Left cardiac atrium (tissue), 4 donors: ENCODE measurements at places on chromosomes 4 and X. TPM values are rescaled to one million over a fixed set of nuclear protein-coding genes. Genes with fewer than 3 reads are reported as not detected.

GRCh38 chrX:43655151-43656004 lies 721 bp upstream of the MAOA start:
- peak; percentile 40 for DNase-seq

DNA sequence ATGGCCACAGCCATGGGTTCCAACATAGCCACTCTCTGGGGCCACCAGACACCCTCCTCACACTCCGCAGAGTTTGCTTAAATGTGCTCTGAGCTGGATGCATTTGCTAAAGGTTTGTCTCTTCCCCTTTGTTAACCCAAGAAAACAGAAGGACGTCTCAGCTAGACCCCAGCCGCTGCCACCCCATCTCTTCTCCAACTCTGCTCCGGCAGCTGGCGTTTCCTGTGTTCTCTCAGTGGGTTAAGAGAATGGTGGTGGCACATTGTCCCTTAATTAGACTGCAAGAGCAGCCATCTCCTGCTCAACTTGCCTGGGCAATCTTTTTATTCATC lies 43.7 kb upstream of the FAM9C start:
- DNase-seq, result no peak

GRCh38 chr4:2054217-2054616 lies 4.9 kb upstream of the NAT8L start:
- DNase-seq, result no peak

DNA sequence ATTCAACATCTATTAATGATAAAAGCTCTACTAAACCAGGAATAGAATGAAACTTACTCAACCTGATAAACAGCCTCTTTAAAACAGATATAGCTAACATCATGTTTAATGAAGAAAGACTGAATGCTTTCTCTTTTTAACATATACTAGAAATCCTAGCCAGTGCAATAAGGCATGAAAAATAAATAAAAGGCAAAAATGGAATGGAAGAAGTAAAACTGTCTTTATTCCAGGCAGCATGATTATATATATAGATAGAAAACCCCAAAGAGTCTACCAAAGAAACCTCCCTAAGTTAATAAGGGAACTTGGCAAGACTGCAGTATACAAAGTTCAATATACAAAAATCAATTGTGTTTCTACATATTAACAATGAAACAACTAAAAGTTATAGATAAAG lies 25.5 kb downstream of the WDFY3 start:
- no peak for DNase-seq

- DNase-seq, result no peak
Observed at GRCh38 chr4:27233531-27233930, 372.9 kb downstream of the STIM2 start.

- no peak for DNase-seq
Observed at GRCh38 chrX:31070057-31070468, 1.8 kb downstream of the FTHL17 start.

DNA sequence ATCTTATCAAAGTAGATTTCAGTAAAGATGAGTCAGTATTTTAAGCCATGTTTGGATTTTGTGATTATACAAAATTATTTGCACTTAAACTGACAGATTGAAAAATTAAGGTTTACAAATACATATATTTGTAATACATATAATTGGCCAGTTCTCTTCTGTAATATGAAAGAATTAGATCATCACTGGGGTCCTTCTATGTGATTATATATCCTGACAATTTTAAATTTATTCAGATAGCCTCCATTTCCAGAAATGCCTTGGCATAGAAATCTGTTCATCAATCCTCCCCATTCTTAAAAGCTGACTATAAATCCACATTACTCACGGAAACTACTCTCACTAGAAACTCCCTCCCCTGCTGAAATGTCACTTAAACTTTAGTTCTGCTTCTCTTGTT lies 280.4 kb upstream of the ANXA10 start:
- DNase-seq, result no peak

DNA sequence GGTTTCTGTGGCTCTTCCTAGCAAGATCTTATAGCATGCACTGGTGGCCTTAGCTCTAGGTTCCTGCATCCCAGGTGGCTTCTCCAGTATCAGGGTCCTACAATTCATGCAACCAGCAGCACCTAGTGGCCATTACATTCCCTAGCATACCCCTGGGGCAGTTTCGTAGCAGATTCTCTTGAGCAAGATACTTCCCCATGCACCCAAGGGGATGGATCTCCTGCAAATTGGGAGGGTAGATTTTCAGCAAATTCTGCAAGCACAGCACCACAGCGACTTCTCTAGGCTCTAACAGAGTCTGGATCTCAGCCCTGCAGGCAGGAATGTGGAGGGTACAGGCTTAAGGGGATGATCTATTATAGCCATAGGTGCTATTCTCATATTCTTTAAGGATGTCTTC lies 13.1 kb upstream of the SLC9B1 start:
- no peak for DNase-seq

- no peak for DNase-seq
Observed at GRCh38 chr4:17489721-17490120, 22.2 kb downstream of the QDPR start.

GRCh38 chrX:81280148-81280547 lies 78.2 kb downstream of the SH3BGRL start:
- no peak for DNase-seq

DNA sequence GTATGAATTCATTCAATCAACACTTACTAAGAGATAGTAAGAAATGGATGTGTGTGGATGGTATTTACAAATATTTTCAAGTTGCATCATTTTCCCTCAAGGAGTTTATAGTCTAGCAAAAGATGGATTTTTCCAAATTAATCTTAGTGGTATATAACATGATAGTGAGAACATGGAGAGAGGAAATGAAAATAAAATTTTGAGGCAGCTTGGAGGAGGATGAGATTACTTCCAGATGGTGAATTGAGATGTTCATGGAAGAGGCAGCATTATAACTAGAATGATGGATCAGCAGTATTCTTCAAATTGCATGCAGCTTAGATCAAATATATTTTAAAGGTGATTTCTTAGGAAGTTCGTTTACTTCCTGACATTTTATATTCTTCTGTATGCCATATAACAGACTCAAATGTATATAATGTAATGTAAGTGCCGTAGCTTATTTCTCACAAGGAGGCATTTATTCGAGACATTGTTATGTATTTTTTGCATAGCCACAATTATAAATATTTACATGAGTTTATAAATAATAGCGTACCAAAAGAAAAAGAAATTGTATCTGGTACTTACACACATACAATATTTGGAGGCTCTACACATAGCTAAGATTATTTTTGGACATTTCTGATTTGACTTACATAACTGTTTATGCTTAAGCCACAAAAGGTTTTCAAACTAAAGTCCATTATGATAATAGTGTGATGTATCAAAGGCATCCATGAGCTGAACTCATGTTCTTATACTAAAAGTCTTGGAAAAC lies 439.4 kb downstream of the SPRY1 start:
- no peak for DNase-seq

DNA sequence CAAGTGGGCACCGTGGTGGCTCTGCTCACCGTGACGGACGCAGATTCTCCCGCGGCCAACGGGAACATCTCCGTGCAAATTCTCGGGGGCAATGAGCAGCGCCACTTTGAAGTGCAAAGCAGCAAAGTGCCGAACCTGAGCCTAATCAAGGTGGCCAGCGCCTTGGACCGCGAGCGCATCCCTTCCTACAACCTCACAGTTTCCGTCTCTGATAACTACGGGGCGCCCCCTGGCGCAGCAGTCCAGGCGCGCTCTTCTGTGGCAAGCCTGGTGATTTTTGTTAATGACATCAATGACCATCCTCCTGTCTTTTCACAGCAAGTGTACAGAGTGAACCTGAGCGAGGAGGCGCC lies 2.7 kb downstream of the FAT4 start:
- DNase-seq, result peak; percentile 73

DNA sequence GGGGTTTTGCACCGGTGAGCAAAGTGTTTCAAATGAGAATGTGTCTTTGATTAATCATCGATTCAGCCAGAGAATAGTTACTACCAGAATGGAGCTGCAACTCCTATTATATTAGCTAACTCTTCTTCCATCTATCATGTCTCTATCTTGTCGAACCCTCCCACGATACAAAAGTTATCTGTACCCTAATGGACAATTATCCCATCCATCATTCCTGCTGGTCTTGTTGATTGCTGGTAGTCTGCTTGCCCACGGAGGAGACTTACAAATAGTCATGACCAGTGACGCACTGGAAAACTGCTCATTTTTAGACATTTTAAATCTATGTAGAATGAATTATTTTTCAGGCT lies 67.5 kb downstream of the RTL9 start:
- no peak for DNase-seq

DNA sequence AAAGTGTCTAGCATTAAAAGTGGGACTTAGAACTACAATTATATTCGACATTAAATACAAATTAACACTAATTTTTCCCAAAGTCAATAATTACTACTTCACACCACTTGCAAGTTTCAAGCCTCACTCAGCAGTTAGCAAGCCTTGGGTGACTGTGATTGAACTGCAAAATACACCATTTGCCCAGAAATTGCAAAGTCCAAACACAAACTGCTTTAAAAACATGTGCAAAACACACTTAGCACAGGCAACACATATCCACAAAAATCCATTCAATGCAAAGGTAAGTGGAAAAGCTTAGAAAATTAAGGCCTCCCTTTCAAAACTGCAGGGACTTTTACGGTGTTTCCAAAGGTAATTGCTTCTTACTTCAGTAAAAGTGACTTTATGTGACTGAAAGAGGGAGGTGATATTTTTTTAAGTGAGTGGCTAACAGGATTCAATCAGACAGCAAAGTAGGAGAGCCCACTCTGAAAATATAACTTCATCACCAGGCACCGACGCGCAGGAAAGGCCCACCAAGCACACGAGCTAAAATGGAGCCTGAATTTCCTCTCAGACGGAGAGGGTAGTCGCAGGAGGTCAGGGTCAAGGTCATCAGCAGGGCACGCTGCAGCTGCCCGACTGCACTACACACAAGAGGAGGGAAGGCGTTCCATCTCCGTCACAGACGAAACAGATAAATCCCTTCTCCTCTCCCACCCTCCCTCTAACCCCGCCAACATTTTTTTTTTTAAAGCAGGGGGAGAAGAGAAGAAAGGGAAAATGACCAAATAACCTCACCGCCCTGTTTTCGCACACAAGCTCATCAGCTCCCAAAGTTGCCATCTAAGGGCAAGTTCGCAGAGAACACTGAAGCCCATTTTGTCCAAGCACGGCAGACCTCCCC lies 3.1 kb downstream of the ZNF827 start:
- DNase-seq, result peak; percentile 30

GRCh38 chrX:44474410-44474809 lies 68.2 kb downstream of the FUNDC1 start:
- no peak for DNase-seq

DNA sequence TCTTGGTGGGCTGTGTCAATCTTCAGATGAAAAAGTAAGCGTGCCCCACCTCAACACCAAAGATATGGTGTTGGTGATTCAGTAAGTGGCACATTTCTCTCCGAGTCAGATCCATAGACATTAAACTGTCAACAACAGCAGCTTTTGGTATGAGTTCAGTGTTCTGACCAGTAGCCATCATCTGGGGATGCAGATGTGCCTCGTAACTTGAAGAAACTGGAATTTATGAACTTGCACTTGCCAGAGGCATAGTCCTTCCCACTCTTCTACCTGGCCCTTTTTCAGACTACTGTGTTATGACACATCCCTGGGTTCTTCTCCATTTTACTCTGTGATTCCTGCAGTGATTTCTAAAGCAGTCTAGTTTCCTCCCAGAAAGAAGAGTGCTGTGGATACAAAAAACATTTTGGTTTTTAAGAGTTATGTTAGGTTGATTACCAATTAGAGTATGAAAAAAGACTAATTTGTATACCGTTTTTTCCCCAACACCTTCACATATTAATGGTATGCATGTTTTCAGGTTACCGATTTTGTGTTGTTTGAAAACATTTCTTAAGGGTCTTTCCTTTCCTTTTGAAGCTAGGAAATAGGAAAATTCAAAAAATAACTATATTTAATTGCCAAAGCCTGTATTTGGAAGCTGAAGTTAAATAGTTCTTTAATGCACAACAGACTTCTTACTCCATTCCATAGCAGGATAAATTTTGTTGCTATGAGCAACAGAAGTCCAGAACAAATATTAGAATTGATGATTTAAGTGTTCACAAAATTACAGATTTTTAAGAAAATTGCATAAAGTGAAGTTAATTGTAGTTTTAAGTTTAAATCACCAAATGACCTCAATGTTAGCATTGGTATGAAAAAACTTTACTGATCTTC lies 39.3 kb downstream of the NUDT6 start:
- DNase-seq, result no peak

GRCh38 chrX:29652484-29652883 lies 562.9 kb upstream of the MAGEB2 start:
- no peak for DNase-seq

GRCh38 chrX:105477351-105477750 lies 256.9 kb upstream of the TEX13A start:
- DNase-seq, result no peak

- DNase-seq, result peak; percentile 88
Observed at GRCh38 chr4:212438-213188, 88.3 kb downstream of the ZNF718 start.

GRCh38 chrX:78931814-78932213 lies 13.4 kb upstream of the P2RY10 start:
- DNase-seq, result no peak

- DNase-seq, result no peak
Observed at GRCh38 chr4:8862800-8863685, 8.6 kb downstream of the HMX1 start.

DNA sequence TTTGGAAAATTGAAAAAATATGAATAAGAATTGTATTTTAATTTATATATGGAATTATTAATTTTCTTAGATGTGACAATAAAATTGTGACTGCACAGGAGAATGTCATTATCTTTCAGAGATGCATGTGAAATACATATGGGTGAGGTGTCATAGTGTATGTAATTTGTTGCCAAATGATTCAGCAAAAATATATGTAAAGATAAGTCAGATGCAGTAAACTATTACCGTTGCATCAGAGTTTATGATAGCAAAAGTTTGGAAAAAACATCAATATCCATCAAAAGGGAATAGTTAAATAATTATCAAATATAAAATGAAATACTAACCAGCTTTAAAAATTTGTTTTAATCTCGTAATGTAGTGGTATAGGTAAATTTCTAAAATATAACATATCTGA lies 10.4 kb upstream of the SLC7A11 start:
- no peak for DNase-seq

GRCh38 chrX:78687586-78687985 lies 28.5 kb upstream of the RTL3 start:
- DNase-seq, result no peak

Gene ARHGEF38
- total RNA-seq, result not detected

Gene INPP4B
- total RNA-seq, result 11.0 TPM

Gene INTS6L
- total RNA-seq, result 11.0 TPM

Gene FAM9B
- not detected for total RNA-seq

Gene POLR2B
- total RNA-seq, result 78.4 TPM

Gene TMEM154
- total RNA-seq, result 4.4 TPM

Gene SPOCK3
- total RNA-seq, result not detected

Gene MED28
- 25.8 TPM for total RNA-seq

Gene CPE
- total RNA-seq, result 92.5 TPM

Gene RRH
- total RNA-seq, result not detected

Gene SULT1E1
- not detected for total RNA-seq

Gene RAB33A
- 3.8 TPM for total RNA-seq

Gene TRIM75
- not detected for total RNA-seq

Gene MAGEA9B
- total RNA-seq, result not detected

Gene SLC34A2
- total RNA-seq, result not detected
